SJSA1 (cell line): ENCODE measurements at places on chromosomes 6 and 20. TPM values are rescaled to one million over a fixed set of nuclear protein-coding genes. Genes with fewer than 3 reads are reported as not detected.

GRCh38 chr6:13500264-13500663 is 12.9 kb upstream of the GFOD1 start:
- peaks cover 12% of the 10 kb centered on the region for H3K4me1 ChIP-seq
- DNase-seq = peak; percentile 33
- H3K4me3 ChIP-seq = no peak overlapping the region
- no peaks in the 10 kb centered on the region; the same call in 1 of the 2 replicates for H3K27me3 ChIP-seq

The RNF182 gene
- total RNA-seq = 3.1 and 7.2 TPM in 2 replicates

The SEMG1 gene
- total RNA-seq = not detected in 2 replicates

GRCh38 chr6:21918041-21918440 is 324.5 kb downstream of the SOX4 start:
- no peaks in the 10 kb centered on the region for H3K36me3 ChIP-seq
- H3K27ac ChIP-seq = no peak overlapping the region
- DNase-seq = no peak
- peaks cover 34% of the 10 kb centered on the region for H3K4me1 ChIP-seq
- H3K4me3 ChIP-seq = no peak overlapping the region
- no peaks in the 10 kb centered on the region for H3K27me3 ChIP-seq

The SCUBE3 gene
- 2.6 and 4.7 TPM in 2 replicates for total RNA-seq

- peaks cover 69% of the 10 kb centered on the region for H3K36me3 ChIP-seq
- H3K27ac ChIP-seq = peak overlapping the region; percentile 40
- no peaks in the 10 kb centered on the region for H3K27me3 ChIP-seq
- peaks cover 81% of the 10 kb centered on the region for H3K4me1 ChIP-seq
- DNase-seq = peak; percentile 76
Measured at GRCh38 chr20:31674895-31675827, 37.4 kb downstream of the COX4I2 start.
